Prostate gland (tissue), 2 donors: ENCODE measurements at places on chromosomes 6 and 20.
A peak's percentile ranks its signal among the peaks of the same experiment; 100 is the strongest.

- no peak overlapping the region for H3K27ac ChIP-seq
- H3K4me3 ChIP-seq: no peak overlapping the region
- H3K36me3 ChIP-seq: no peaks in the 10 kb centered on the region
- no peaks in the 10 kb centered on the region for H3K27me3 ChIP-seq
- H3K4me1 ChIP-seq: no peaks in the 10 kb centered on the region
- DNase-seq: no peak
These were observed 148.7 kb downstream of the SOX4 start for GRCh38 chr6:21742238-21742660.

GRCh38 chr6:5126214-5126613 lies 41.1 kb downstream of the PPP1R3G start:
- H3K27ac ChIP-seq: no peak overlapping the region
- DNase-seq: no peak
- no peaks in the 10 kb centered on the region for H3K36me3 ChIP-seq
- no peaks in the 10 kb centered on the region for H3K27me3 ChIP-seq

DNA sequence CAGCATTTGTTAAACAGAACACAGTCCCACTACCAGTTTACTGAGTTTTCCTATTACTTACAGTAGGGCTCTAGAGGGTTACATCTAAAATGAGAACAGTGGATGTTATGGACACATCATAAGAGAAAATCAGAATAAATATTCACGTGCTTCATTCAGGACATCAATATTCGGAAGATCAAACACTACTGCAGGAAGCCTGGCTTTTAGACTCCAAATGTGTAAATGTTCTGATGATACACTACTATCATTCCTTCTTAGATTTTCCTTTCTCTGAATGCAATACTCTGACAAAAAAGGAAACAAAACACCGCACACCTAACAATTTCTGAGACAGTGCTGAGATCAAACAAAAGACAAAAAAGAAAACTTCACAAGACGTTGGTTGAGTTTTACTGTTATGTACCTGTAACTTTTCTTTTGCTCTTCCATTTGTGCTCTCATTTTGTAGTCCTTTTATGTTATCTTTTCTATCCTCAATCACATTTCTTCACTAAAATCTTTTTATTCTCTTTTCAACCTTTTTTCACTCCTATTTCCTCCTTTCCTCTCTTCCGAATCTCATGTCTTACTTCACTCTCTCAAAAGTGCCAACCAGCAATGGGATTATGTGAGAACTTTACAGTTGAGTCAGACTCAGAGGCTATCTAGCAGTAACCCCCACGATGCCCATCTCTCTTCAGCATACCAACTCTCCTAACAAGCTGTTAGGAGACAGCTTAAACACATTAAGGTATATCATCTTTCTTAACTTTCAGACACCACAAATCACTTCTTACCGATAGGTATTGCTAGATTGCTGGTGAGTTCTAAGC lies 1.7 kb downstream of the FAM184A start:
- H3K27ac ChIP-seq: peak overlapping the region; percentile 7
- H3K36me3 ChIP-seq: no peaks in the 10 kb centered on the region
- H3K4me3 ChIP-seq: no peak overlapping the region
- H3K27me3 ChIP-seq: no peaks in the 10 kb centered on the region
- H3K4me1 ChIP-seq: no peaks in the 10 kb centered on the region
- DNase-seq: no peak

DNA sequence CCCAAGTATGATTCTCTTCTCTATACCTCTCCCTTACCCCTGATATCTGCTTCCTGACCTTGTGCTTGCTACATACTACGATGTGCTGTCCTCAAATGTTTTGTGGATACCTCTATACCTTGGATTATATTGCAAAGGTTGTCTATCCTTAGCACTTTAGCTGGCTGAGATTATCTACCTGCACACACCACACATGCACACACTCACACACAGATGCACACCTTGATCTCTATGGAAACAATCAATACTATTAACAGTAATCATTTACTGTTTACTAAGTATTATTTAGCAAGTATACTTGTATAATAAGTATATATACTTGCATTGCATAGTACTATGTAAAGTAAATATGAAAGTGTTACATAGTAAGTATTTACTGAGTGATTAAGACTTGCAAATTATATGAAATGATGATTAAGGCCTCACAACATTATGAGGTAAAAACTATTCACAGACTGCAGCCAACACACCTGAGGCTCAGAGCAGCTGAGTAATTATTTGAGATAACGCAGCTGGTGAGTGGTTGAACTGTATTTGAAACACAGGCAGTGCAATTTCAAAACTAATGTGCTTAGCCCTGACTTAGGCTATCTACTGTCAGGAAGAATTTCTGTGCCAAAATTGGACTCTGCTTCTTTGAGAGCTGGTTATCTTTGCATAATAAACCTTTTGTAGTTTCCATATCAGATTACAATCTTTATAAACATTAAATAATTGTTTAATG lies 699.9 kb downstream of the FRK start:
- no peaks in the 10 kb centered on the region for H3K36me3 ChIP-seq
- no peak overlapping the region for H3K27ac ChIP-seq
- no peak for DNase-seq

DNA sequence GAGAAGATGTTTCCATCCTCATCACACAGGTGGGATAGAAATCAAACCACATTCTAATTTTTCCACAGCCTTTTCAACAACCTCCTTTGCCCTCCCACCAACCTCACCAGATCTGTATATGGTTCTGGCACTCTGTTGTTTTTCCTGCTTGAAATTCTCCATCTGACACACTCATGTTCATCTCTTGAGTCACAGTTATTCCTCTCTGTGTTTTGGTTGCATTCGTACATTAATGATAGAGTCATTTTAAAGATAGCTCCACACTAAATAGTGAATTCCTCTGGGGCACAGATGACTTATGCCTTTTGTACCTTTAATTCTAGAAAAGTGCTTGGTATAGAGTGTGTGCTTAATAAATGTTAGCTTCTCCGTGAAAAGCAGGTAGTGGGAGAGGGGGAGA lies 1.4 kb upstream of the GCLC start:
- DNase-seq: no peak
- H3K27me3 ChIP-seq: no peaks in the 10 kb centered on the region
- no peaks in the 10 kb centered on the region for H3K36me3 ChIP-seq
- H3K4me3 ChIP-seq: no peak overlapping the region
- no peak overlapping the region for H3K27ac ChIP-seq
- H3K4me1 ChIP-seq: peaks cover 4% of the 10 kb centered on the region

- no peaks in the 10 kb centered on the region for H3K36me3 ChIP-seq
- DNase-seq: no peak
- no peak overlapping the region for H3K27ac ChIP-seq
- no peak overlapping the region for H3K4me3 ChIP-seq
These were observed 3.9 kb downstream of the ACSS2 start for GRCh38 chr20:34880215-34880850.

- no peaks in the 10 kb centered on the region for H3K27me3 ChIP-seq
- no peak overlapping the region for H3K4me3 ChIP-seq
- no peak for DNase-seq
- no peak overlapping the region for H3K27ac ChIP-seq
- H3K4me1 ChIP-seq: no peaks in the 10 kb centered on the region
These were observed 20.9 kb downstream of the ARID1B start for GRCh38 chr6:156797901-156798735.

DNA sequence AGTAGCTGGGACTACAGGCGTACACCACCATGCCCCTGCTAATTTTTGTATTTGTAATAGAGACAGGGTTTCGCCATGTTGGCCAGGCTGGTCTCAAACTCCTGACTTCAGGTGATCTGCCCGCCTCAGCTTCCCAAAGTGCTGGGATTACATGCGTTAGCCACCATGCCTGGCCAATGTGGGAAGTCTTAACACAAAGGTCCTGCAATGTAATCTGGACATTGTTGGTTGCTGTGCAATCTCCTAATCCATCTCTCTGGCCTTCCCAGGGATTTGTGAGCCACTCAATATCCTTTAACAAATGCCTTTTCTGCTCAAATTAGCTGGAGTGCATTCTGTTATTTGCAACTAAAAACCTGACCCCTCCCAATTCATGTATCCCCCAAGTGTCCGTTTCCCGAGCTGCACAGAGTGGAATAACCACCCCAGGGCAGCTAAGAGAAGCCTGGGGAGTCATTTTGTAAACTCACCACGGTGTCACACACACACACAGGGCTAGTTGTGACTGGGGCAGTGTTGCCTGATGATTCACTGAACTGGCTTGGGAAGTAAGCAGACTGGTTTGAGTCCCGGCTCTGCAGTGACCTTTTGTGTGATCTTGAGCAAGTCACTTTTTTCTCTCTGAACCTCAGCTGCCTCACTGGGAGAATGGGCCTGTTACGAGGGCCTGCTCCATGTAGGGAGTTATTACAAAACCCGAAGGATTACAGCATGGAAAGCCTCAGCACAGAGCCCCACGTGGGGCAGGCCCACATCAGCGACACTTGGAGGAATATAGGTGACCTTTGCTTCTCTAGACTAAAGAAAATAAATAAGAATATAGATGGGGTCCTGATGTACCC lies 152.3 kb downstream of the ZMYND8 start:
- no peaks in the 10 kb centered on the region for H3K36me3 ChIP-seq
- DNase-seq: no peak
- no peak overlapping the region for H3K4me3 ChIP-seq
- H3K27me3 ChIP-seq: no peaks in the 10 kb centered on the region
- H3K27ac ChIP-seq: no peak overlapping the region

DNA sequence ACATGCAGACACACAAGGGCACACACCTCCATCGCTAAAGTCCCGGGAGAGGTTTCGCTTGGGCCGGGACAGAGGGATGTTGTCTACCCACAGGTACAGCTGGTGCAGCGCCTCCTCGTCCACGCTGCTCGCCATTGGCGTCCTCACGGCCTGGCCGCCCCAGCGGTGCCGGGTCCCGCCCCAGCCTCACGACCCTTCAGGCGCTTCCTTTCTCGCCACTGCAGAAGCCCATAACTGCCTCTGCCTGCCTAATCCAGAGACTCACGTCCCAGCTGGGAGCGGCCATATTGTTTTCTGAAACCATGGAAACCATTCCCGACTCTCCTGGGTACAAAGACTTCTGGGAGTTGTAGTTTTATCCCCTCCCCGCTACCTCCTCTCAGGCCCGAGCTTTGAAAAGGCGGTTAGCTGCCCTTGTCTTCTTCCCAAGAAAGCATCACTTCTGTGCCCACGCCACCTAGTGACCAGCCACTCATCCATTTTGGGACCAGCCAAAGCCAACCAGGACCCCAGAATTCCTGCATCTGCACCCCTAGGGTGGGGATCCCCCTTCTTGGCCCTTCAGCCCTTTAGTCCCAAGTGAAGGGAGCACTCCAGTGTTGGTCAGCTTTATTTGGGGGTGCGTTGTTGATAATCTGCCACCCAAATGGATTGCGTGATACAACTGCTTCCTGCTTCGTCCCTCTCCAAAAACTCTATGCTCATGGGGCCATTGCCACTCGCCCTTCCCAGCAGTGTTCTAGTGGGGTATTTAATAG lies at the start of gene SPEF1:
SPEF1 (minus strand) TSS at position 296 of the 758 bp plus-strand sequence; CDS start at position 135, 161 bp downstream.
- peak; percentile 76 for DNase-seq
- H3K27me3 ChIP-seq: no peaks in the 10 kb centered on the region
- H3K4me1 ChIP-seq: peaks cover 22% of the 10 kb centered on the region

DNA sequence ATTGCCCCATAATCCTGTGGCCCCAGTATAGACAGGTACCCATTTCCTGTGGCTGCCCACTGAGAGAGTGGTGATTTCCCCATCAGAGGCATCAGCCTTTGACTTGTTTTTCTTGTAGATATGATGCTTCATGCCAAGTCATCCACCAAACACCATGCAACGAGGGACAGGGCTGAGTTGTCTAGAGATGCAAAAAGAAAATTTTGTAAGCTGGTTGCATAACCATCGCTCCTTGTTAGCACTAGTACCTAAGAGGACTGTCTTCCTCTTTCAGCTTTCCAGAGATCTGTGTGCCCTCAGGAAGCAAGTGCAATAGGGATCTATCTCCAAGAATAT lies 166.8 kb downstream of the BCAS1 start:
- no peak overlapping the region for H3K4me3 ChIP-seq
- no peaks in the 10 kb centered on the region for H3K4me1 ChIP-seq
- H3K27me3 ChIP-seq: no peaks in the 10 kb centered on the region
- no peaks in the 10 kb centered on the region for H3K36me3 ChIP-seq

DNA sequence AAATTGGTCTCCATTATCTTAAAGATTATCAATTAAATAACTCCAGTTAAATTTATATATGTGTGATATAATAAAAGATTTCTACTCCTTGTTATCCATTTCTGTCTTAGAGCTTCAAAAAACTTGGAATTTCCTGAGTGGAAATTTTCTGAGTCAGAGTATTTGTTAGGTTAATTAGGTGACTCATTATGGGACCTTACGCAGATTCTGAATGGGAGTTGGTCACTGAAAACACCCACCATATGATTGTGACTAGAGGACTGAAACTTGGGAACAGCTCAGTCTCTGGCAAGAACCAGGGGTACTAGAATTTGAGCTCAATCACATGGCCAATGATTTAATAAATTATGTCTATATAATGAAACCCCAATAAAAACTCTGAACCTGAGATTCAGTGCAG lies 125.4 kb upstream of the HMGCLL1 start:
- no peaks in the 10 kb centered on the region for H3K36me3 ChIP-seq
- no peak overlapping the region for H3K27ac ChIP-seq
- DNase-seq: no peak
- no peaks in the 10 kb centered on the region for H3K27me3 ChIP-seq

DNA sequence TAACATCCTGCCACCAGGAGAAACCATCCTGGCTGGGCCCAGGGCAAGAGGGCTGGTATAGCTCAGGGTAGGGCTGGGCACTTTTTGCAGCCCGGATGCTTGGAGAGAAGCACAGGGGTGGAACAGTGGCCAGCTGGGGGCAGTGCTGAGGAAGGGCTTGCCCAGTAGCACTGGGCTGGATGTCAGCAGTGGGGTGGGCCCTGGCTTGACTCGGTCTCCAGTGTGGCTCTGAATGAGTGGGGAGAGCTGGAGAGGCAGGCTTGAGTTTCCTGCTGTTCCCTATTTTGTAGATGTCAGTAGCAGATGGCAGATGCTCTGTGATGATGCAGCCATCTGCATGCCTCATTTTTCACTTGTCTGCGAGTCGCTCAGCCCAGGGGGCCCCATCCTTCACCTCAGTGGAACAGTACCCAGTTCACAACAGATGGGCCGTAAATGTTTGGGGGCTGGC lies 56.3 kb upstream of the TULP1 start:
- no peak for DNase-seq
- H3K27me3 ChIP-seq: no peaks in the 10 kb centered on the region
- H3K4me3 ChIP-seq: no peak overlapping the region
- H3K36me3 ChIP-seq: no peaks in the 10 kb centered on the region
- no peak overlapping the region for H3K27ac ChIP-seq

- no peaks in the 10 kb centered on the region for H3K27me3 ChIP-seq
- DNase-seq: no peak
- peak overlapping the region; percentile 37 for H3K27ac ChIP-seq
- no peak overlapping the region for H3K4me3 ChIP-seq
- H3K4me1 ChIP-seq: peaks cover 7% of the 10 kb centered on the region
These were observed 17.2 kb downstream of the CTNNBL1 start for GRCh38 chr20:37711001-37711400.

- DNase-seq: no peak
- H3K4me3 ChIP-seq: no peak overlapping the region
- H3K36me3 ChIP-seq: no peaks in the 10 kb centered on the region
These were observed 187.0 kb downstream of the TAF4 start for GRCh38 chr20:61878478-61879302.

DNA sequence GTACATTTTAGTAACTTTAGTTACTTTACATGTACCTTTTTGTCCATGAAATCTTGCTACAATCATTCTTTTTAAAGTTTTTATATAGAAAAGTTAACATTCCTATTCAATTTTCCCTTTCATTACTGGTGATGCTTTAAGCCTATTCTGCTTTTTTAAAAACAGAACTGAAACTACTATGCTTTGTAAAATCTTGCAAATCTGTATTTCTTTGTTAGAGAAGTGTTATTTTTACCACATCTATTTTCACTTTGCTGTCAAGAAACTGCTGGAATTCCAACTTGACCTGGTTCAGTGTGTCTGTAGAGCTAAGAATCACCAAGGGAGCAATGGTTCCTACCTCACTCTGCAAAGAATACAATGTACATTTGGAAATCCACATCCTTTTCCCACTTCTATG lies 21.8 kb upstream of the SAMD5 start:
- no peaks in the 10 kb centered on the region for H3K27me3 ChIP-seq
- H3K36me3 ChIP-seq: no peaks in the 10 kb centered on the region
- no peak overlapping the region for H3K4me3 ChIP-seq
